Stimulated activated naive B cell treated with anti-CD40 and anti-IgM and Interleukin-4, amounts not matched to agents 10 μg/mL and 1 μg/mL and 100 μg/mL, for 72 hours (primary cell): ENCODE measurements at places on chromosomes 2 and 18.

GRCh38 chr2:165055082-165055851, 99.9 kb upstream of the SLC38A11 start:
- no peak for DNase-seq

DNA sequence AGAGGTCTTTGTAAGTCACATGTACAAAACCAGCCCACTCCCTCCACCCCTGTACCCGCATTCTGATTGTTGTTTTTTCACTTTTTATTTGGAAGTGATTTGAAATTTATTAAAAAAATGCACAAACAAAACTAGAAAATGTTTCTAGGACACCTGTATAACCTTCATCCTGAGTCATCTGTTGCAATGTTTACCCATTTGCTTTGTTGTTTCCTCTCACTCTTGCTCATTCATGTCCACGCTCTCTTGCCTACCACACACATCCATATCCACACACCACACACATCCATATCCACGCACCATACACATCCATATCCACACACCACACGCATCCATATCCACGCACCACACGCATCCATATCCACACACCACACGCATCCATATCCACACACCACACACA, 18.8 kb downstream of the ZNF407 start:
- no peak for DNase-seq

GRCh38 chr18:61596296-61596695, 263.1 kb downstream of the CDH20 start:
- DNase-seq, result no peak

DNA sequence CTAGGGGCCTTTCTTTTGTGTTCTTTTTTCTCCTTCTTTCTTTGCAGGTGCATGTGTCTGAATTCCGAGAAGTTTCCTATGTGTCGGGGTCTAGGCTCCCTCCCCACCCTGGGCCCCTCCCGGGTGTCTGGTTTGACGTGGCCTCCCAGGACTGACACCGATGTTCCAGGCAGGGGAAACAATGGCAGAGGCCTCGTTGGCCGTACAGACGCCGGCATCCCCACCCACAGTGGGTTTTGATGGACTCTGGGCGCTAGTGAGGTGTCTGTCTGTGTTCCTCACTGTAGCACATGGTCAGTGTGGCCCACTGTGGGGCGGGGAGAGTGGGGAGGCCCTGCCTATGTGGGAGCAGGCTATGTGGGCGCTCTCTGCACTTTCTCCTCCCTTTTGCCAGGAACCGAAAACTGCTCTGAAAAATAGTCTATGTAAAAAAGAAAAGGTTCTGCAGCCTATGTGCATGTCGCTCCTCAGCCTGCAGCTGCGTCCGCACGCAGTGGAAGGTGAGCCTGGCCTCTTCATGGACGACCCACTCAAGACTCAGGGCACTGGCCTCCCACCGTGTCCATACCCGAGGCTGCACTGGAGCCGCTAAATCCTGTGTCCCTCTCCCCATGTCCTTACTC, 90.9 kb upstream of the ASB18 start:
- DNase-seq, result no peak
